Foreskin fibroblast (primary cell): ENCODE measurements at places on chromosomes 6 and 20.

GRCh38 chr6:112180095-112180820 is 74.1 kb downstream of the LAMA4 start:
- peak; percentile 66 for DNase-seq

DNA sequence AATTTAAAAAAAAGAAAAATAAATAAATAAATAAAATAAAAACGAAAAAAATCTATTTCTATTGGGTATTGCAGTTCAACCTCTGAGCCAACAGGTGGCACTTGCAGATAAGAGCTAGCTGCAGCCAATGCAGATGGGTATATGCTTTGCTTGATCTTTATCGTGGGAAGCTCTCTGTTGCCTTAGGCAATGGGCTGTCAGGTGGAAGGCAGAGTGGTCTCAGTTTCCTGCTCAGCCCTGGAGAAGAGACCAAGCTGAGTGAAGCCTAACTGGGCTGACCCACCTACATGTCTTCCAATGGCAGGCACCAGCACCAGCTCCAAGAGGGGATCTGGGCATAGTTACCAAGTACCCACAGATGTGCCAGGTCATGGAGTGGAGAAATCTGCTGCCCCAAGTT is 95.0 kb downstream of the AK9 start:
- peak; percentile 20 for DNase-seq

DNA sequence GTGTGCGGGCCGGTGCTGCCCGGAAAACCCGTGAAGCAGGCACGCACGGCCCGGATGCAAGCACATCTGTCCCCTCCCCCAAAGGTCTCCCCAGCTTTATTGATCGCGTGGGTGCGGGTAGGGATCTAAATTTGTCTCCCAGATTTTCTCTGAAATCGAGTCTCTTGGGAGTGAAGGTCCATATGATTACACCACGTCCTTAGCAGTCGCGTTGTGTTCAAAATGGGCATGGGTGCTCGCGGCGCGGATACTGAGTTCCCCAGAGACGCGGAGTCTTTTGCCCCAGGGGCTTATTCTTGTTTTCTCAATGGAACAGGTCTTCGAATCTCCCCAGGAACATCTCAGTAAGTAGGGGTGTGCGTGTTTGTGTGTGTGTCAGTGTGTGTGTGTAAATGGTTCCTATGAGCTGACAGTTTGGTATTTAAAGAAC is 2.8 kb upstream of the ZNF292 start:
- no peak for DNase-seq

GRCh38 chr6:26012061-26012460 is 49.5 kb downstream of the TRIM38 start:
- DNase-seq = no peak

GRCh38 chr6:90214461-90214860 is 82.2 kb downstream of the BACH2 start:
- no peak for DNase-seq

DNA sequence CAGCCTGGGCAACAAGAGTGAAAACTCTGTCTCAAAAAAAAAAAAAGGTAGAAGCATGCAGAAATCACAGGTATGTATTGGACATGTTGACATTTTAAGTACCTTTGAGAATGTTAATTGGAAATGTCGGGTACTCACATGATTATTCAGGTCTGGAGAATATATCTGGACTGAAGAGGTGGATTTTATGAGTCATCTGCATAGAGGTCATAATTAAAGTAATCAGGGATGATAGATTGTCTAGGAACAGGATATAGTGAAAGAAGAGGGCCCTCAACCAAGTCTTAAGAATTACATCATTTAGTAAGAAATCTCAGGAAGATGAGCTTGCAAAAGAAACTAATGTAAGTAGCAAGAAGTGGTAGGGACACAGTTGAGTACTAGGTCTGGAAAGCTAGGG is 212.5 kb downstream of the UTRN start:
- DNase-seq = no peak

DNA sequence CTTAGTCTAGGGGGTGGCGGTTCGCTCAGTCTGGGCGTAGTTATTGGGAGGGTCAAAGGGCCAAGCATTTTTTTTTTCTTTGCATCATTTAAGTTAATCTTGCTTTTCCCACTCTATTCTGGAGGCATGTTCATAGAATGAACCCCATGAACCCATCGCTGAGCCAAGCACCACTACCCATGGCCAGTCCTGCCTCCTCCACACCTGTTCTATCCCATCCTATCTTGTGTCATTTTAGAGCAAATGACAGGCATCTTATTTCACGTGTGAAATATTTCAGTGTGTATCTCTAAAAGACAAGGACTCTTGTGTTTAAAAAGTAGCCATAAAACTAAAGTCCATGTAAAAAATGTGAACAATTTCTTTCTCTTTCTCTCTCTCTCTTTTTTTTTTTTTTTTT is 13.9 kb downstream of the SRC start:
- DNase-seq = no peak

GRCh38 chr6:157554747-157555146 is 173.8 kb downstream of the ZDHHC14 start:
- DNase-seq = no peak

DNA sequence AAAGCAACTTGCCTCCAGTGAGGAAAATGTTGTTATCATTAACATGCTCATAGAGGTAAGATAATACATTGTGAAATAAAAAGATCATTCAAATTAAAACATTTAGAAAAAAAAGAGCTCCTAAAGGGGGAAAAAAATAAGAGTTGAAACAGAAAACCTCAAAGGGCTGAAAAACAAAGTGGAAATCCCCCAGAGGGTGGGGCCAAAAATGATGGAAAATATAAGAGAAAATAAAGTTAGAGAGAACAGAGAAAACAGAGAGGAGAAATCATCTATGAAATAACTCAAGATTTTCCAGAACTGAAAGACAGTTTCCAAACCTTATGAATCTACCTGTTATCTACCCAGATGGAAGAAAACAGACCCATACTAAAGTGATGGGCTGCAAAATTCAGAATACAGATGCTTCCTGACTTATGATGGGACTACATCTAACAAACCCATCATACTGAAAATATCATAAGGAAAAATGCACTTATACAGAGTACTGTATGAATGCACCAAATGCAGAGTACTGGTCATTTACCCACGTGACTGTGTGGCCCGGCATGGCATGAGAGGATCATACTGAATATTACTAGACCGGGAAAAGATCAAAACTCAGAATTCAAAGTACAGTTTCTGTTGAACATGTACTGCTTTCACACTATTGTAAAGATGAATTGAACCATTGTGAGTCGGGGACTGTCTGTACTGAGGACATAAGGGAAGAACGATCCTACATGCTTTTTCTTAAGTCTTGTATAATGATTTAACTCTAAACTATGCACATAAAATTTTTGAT is 4.0 kb downstream of the ZBTB24 start:
- no peak for DNase-seq

DNA sequence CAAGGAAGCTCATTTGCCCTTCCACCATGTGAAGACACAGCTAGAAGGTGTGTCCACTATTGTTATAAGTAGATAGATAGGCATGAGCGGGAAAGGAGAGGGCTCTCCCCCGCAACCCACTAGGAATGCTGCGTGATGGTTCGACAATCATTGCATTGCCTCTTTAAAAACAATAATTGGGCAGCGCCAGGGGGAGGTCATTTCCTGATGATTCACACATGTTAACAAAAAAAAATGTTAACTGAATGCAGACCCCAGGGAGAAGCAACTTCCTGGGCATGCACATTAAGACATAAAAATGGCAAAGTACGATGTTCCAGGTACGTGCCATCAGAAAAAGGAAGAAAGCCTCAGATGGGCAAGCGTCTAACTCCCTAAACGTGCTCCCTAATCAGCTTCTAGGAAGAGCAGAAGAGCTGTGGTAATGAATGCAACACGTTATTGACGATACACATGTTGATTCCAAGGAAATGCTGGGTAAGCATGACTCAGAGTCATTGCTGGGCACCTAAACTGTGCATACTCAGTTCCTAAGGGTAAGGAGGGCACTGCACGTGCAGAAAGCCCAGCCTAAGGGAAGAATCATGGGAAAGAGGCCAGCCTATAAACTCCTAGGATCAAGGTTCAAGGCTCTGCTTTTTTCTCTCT is 113.7 kb downstream of the FAM217A start:
- peak; percentile 69 for DNase-seq

GRCh38 chr6:139330826-139331500 is 39.2 kb upstream of the TXLNB start:
- DNase-seq = peak; percentile 33

- DNase-seq = no peak
Measured at GRCh38 chr6:7246401-7247178, 66.4 kb downstream of the SSR1 start.

DNA sequence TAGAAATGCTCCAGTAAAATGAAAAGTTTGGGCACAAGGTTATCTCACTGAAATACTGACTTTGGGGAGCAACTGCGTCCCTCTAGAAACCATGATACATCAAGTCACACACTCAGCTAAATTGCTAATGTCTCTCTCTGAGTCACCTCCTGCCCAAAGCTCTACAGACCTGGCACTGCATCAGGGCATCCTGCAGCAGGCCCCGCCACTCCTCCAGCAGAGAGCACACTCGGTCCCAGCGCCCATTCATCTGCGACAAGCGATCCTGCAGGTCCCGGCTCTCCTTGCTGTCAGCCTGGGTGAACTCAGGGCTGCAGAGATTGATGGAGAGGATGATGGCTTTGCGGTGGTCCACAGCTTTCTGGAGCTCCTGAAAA is 329.0 kb downstream of the ESR1 start:
- DNase-seq = no peak

DNA sequence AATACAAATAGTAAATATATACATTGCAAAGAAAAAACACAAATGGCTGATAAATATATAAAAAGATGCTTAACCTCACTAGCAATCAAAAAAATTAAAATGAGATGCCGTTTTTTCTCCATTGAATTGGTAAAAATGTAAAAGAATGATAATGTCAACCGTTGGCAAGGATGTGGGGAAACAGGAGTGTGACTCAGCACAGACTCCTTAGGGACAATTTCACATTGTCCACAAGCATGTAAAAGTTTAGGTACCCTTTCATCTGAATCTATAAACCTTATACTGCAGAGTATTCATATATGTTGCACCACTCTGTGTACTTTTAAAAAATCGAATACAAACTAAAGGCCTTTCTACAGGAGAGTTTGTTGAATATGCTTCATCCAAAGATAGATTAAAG is 143.1 kb upstream of the RREB1 start:
- no peak for DNase-seq

DNA sequence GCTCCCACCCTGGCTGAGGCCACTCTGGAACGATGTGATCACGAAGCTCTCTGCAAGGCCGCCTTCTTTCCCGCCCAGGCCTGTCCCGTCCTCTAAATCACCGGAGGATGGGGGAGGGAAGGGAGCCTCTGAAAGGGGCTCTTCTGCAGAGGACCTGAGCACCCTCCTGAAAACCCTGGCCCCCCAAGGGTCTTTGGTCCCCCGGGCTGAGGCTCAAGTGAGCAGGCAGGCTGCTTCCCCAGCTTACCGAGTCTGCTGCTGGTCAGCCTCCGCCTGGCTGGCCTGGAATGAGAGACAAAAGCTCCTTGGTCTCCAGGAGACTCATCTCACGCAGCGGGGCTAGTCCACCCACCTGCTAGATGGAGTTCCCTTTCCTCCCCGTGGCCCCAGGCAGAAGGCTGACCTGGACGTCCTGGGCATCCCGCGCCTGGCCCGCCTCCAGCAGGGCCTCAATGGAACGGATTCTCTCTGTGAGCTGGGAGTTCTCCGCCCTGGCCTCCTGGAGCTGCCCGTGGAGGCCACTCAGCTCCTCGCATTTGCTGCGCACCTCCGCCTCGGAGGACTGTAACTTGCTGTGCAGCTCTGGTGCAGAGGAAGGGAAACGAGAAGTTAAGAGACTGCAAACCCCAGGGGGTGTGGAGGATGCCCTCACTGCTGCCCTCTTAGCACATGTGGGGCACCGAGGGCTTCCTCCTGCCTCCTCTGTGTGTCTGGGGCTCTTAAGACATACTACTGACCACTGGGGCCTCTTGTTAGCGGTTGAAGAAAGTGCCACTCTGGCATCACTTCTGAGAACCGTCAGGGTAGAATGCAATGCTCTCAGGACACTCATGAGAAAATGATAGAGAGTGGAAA is 54.7 kb downstream of the RRBP1 start:
- no peak for DNase-seq

DNA sequence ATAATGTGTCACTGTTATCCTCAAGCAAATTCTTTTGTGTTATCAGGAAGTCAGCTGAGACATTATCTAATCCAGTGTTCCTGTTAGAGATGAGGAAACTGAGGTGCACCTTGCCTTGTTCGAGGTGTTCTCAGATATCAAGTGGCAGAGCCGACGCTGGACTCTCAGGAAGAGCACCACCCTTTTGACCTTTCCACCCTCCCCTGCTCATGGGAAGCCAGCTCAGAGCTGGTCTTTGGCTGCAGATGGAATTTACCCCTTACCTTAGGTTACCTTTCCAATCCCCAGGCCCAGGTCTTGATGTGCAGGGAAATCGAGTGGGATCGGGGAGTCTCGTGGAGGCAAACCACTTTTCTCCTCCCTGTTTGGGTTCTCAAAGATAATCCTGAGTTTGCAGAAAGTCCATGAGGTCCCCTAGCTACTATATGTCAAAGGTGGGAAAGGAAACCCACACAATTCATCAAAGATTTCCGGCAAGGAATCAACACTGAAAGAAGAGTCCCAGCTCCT is 62.9 kb upstream of the PIM1 start:
- DNase-seq = no peak
